Sciatic nerve (tissue), 2 donors: ENCODE measurements at places on chromosomes 1 and 21.

GRCh38 chr1:232574889-232575762, 54.8 kb downstream of the SIPA1L2 start:
- DNase-seq, result no peak

DNA sequence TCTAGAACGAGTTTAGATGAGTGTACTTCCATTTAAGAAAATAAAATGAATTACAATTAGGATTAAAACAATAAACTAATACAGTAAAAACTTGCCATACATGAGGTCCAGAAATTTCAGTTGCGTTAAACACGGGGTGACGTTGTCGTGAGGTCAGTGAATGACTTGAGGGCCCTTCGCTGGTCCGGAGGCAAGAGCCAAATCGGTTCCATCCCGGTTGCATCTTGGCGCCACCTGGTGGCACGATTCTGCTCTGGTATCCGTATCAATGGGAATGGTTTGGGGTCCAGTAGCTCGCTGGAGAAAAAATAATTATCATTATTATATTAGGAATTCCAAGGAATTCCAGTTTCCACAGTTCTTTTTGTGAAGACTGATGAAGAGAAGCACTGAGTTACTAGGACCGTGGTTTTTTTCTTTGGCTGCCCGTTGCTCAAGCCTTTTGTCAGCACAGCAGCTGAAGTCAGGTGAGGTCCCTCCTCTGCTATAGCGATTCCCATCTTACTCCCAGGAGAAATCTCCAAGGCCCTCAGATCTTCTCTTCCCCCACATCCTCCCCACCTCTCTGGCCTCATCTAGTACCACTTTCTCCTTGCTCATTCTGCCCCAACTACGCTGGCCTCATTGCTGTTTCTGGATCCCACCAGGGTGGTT, 161.4 kb downstream of the SLC35F3 start:
- DNase-seq, result peak; percentile 86

- no peak for DNase-seq
These were observed 5.5 kb upstream of the KLF17 start for GRCh38 chr1:44113095-44113609.

DNA sequence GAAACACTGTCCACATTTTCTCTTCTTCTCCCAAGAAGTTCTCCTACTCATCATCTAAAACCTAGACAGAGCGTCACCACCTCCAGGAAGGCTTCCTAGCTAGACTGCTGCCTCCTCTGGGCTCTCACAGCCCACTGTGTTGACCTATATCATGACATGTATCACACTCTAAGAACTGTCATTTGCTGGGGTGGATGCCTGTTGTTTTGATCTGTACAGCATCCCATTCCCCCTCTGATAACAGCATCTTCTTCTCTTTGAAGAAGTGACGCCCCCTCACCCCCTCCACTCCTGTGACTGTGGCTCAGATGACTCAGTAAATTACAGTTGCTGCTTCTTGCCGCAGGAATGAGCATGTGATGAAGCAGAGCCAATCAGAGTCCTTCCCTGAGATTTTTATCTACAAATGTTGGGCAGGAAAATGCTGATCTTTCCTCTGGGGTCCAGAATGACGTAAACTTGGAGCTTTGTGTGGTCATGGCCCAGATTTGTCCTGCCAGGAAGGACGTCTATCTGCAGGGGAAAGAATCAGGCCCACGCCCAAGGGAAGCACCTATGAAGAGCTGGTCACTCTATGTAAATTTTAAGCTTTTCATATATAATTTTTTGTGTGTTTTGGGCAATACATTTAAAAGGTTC, 28.0 kb upstream of the FOXO6 start:
- DNase-seq, result no peak

DNA sequence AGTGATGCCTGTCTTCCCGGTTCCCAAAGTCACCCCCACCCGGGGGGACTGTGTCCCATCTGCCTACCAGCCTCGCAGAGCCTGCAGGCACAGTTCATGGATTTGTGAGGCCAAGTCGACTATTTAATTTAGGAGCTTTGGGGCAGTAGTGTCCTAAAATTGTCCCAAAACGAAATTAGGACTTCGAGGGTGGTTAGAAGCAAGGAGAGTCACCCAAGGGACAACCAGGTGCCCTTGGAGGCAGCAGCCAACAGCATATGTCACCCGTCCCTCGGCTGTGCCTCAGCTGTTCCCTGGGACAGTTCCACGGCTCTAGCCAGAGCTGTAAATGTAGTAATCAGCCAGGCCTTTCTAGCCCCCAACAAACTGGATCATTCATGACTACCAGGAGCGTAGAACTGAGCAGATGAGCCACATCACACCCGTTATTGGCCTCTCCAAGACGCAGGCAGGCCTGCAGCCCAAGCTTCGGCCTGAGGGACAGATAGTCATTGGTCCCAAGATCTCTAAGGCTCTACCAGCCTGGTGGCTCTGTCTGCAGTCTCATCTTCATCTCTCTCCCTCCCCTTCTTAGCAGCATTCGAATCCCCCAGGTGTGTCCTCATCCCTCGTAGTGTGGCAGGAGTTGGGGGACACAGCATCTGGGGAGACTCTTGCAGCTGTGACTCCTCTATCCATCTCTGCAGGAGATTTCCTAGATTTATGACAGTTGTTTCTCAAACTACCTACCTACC, 2.9 kb downstream of the PAX7 start:
- no peak for DNase-seq

DNA sequence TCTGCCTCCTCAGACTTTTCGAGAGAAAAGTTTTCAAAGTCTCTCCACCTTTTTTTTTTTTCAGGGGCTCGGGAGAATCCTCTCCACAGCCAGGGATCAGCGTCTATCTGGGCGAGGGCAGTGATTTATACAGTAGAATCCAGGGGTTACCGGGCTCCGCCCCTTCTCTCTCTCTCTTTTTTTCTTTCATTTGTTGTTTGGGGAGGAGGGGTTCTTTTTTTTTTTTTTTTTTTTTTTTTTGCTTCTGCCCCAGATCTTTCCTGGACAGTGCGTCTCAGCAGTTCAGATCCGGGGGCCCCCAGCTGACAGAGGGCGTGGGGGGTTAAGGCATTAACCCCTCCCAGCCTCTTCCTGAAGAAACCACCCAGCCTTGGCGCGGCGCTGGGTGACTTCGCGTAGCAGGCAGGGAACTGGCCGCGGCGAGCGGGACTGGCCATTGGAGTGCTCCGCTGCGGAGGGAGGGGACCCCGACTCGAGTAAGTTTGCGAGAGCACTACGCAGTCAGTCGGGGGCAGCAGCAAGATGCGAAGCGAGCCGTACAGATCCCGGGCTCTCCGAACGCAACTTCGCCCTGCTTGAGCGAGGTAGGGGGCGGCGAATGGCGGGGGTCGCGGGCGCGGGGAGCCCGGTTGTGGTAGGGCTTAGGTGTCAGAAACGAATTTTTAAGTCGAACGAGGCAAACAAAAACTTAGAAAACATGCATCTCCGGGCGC, at the start of gene S1PR1:
S1PR1 (plus strand) TSS at position 504 of the 713 bp plus-strand sequence. CDS start 1,966 bp downstream, outside the sequence.
- DNase-seq, result peak; percentile 72

- DNase-seq, result no peak
These were observed 121.9 kb downstream of the TIAM1 start for GRCh38 chr21:31222142-31222541.

DNA sequence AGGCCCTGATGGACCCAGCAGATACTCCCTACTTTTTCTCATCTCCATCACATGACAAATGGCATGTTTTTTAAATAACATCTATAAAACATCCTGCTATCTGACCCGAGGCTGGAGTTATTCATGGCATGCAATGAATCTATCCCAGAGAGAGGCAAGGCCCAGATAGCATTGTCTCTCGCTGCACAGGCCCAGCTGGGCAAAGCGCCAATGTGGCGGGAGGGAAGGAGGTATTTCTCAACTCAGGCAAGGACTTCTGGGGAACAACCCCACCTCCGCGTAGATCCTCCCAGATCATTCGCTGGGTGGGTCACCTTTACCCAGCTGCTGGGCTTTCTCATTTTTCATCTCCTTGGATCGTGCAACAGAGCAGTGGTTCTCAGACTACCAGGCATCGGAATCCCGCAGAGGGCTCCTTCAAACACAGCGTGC, 59.8 kb downstream of the ERG start:
- peak; percentile 82 for DNase-seq

DNA sequence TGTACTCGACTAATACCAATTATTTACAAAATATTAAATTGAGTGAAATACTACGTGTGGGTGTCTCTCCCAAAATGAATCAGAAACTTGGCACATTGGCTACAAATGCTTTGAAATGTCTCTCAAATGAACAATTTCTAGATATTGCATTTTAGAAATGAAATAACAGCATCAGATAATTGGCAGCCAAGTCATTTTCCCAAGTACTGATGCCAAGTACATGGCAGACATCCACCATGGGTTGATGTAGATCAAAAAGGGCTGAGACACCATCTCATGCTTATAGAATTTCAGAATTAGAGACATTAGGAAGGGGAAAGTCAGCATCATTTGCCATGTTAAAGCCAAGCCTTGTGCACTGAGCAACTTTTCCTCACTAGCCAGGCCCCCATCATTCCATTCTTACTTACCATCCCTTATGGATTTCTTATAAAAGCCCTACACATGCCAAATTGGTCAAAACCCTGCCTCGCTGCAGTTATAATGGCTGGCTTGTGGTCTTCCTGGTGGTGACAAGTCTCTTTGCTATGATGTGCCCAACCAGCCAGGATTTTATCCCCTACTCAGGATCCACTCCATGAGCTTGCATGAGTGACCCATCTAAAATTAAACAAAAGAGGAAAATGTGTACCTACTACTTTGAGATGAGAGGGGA, 73.1 kb downstream of the GREM2 start:
- DNase-seq, result no peak

DNA sequence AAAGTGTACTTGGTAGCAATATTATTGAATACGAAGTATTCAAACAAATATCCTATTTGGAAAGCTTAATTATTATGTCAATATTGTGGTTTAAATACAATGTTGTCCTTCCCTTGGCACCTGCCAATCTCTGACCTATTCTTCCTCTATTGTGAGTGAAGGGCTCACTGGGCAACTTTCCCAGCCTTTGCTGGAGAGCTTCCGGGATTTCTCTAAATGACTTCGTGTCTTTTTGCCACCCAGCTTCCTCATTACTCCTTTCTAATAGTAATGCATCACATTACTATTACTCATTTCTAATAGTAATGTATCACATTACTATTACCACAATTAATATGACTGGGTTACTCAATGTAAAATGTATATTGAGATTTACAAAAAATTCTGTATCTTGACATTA, 880.6 kb downstream of the BRINP3 start:
- no peak for DNase-seq

DNA sequence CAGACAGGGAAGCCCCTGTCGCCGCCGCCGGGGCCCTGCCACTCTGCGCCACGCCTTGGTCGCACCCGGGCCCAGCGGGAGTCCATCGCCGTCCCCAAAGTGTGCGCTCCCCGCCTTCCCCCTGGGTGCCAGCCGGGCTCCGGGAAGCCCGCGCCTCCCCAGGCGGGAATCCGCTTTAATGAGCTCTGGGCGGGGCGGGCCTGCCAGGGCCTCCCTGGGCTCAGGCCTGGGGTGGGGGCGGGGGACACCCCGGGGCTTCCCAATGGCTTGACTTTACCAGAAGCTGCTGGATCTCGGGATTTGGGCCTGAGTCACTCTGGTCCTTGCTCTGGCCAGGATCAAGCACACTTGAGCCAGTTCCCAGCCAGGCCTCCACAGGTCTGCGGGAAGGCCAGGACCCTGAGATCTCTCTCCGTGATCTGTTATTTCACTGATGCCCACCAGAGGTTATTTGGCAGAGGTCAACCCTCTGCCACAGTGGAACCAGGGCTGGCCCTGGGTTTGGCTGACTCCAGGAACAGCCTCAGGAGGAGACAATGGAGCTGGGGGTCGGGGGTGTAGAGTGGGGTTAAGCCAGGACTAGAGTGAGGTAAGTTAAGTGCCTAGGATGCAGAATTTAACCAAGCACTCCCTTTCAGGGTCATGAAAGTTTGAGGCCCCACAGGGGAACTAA, 178.4 kb upstream of the EDN2 start:
- peak; percentile 69 for DNase-seq

- DNase-seq, result no peak
These were observed 576.6 kb downstream of the NPHP4 start for GRCh38 chr1:5415606-5416005.

DNA sequence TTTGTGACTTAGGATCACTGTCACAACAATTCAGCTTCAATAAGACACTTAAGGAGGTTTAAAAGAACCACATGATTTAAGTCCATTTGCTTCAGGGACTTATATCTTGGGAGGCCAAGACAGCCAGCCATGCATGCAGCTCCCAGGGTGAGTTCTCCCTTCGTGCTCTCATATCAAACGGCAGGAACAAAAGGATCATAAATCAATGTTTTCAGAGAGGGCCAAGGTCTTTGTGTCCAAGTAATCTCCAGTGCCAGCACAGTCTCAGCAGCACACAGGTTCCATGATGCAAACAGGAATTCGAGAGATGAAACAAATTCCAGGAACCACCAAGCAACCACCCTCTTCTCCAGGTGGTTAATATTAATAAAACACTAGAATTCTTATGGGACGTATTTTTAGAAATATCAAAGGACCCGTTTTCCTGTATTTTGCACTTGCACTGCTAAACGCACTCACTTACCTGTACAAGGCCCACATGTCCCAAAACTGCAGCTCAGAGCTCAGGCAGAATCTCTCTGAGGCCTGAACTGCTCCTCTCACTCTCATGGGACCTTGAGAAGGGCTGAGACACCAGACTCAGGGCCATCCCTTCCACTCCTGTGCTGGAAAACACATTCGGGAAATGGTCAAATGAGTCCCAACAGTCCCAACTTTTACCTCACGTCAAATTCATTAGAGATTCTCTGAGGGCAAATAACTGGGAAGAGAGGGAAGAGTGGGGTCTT, 100.0 kb upstream of the RAB4A start:
- DNase-seq, result no peak

DNA sequence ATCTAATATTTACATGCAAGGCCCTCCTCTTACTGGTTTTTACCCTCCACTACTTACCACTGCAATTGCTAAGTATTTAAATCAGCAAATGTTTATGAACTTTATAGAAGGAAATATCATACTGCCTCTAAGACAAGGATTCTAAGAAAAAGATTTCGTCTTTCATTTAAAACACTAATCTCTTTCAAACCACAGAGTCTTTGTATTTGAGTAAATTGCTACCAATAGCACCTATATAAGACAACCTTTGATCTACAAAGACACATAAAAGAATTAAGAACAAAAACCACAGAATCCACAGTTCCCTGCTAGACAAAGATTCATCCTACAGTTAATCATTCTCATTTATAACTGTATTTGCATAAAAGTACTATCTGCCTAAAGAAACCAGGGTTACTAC, 37.6 kb downstream of the RNF115 start:
- DNase-seq, result no peak

DNA sequence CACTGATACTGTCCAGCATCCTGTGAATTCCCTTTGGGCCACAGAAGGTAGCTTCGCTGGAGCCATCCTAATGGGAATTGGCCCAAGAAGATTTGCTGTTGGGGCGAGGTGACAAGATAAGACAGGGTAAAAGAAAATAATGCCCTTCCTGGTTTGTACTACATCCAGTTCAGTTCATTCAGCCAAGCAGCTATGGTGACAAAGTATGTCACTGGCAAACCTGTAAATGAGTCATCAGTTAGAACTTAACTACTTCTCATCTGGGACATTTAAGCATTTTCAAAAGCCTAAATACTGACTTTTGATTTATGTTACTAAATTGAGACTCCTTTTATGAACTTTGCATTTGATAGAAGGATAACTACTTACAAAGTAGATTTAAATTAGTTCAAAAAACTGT, 54.2 kb downstream of the WDR64 start:
- no peak for DNase-seq

- DNase-seq, result no peak
These were observed 217.9 kb downstream of the USP25 start for GRCh38 chr21:15947677-15948076.

GRCh38 chr1:9238134-9238533, 3.6 kb downstream of the H6PD start:
- no peak for DNase-seq

GRCh38 chr1:54474310-54475251, 68.4 kb upstream of the SSBP3 start:
- no peak for DNase-seq
